ENCODE measurements at places on chromosomes 6 and 20. TPM values are rescaled to one million over a fixed set of nuclear protein-coding genes. Genes with fewer than 3 reads are reported as not detected.

GRCh38 chr6:145875496-145876211 is 61.1 kb upstream of the FBXO30 start:
- no peak for DNase-seq

GRCh38 chr6:144582939-144583613 is 297.9 kb downstream of the UTRN start:
- peak; percentile 65 for DNase-seq

DNA sequence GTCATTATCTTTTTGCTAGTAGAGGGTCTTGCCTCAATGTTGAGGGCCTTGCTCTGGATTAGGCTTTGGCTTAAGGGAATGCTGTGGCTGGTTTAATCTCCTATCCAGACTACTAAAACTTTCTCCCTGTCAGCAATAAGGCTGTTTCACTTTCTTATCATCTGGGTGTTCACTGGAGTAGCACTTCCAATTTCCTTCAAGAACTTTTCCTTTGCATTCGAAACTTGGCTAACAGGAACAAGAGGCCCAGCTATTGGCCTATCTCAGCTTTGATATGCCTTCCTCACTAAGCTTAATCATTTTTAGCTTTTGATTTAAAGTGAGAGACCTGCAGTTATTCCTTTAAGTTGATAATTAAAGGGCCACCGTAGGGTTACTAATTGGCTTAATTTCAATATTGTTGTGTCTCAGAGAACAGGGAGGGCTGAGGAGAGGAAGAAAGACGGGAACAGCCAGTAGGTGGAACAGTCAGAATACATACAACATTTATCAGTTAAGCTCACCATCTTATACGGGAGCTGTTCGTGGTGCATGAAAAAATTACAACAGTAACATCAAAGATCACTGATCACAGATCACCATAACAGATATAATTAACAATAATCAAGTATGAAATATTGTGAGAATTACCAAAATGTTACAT is 186.7 kb downstream of the PTPRK start:
- DNase-seq, result no peak

GRCh38 chr6:128598571-128598970 is 78.2 kb upstream of the PTPRK start:
- no peak for DNase-seq

Gene IP6K3
- total RNA-seq, result 4.6 TPM

Gene TAP1
- total RNA-seq, result 60.4 TPM

Measured in upper lobe of right lung (tissue), 1 donor.